ENCODE measurements at places on chromosomes 3 and 15.

DNA sequence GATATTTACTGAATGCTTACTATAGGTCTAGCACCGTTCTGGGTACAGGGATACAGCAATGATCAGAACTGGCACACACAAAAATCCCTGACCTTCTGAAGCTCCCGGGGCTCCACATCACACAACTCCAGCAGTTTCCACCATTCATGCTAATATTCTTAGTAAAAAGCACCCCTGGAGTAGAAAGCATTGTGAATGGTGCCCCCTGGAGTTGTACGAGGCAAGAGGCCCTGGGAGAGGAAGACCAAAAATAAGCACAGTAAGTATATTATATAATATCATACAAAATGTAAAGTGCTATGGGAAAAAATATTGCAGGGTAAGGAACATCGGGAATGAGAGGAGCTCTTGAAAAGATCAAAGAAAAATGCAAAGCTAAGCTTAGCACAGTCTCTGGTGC is 790 bp upstream of the SRGAP3 start:
- DNase-seq = no peak

DNA sequence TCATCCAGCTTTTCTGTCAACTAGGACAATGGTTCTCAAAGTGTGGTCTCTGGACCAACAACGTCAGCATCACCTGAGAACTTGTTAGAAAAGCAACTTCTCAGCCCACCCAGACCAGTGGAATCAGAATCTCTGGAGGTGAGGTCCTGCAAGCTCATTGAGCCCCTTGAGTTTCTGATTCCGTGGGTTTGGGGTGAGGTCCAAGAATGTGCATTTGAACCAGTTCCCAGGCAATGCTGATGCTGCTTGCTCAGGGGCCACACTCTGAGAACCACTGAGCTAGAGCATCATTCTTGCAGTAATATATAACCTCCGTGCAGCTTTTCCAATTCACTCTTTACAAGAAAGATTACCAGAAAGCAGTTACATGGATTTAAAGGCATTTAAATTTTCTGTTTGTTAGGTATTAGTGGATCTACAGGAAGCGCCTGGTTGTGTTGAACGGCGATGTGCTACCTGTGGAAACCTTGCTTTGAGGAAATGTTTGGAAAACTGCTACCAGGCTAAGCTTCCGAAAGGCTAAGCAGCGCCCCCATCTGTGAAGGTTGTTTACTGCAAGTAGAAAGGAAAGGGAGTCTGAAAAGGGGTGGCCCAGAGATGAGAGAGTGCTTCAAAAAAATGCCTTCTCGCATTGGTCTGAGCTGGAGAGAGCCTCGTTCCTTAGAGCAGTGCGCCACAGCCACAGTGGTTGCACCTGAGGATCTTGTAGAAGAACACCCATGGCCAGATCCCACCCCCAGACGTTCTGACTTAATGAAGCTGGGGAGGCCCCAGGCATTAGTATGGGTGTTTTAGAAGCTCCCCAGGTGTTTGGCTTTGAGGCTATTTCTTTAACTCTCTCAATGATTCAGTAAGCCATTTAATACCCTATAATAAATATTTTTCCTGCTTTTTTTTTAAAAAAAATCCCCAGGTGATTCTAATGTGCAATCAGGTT is 50.0 kb downstream of the RLBP1 start:
- DNase-seq = no peak

DNA sequence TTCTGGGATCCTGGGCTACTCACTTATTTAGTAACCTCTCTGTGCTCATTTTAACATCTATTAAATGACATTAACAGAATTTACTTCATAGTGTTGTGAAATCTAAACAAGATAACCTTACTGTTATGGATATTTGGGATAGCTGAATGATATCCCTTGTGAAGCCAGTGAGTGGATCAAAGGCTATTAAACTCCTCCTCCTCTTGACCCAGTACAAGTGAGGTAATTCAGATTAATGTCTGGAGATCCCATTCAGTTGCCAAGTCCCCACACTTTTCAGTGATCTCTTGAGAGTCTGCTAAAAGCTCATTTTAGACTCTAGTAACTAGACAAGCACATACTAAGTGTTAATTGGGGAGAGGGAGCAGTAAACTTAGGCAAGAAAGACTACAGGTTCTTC is 2.5 kb upstream of the ANKRD28 start:
- no peak for DNase-seq

DNA sequence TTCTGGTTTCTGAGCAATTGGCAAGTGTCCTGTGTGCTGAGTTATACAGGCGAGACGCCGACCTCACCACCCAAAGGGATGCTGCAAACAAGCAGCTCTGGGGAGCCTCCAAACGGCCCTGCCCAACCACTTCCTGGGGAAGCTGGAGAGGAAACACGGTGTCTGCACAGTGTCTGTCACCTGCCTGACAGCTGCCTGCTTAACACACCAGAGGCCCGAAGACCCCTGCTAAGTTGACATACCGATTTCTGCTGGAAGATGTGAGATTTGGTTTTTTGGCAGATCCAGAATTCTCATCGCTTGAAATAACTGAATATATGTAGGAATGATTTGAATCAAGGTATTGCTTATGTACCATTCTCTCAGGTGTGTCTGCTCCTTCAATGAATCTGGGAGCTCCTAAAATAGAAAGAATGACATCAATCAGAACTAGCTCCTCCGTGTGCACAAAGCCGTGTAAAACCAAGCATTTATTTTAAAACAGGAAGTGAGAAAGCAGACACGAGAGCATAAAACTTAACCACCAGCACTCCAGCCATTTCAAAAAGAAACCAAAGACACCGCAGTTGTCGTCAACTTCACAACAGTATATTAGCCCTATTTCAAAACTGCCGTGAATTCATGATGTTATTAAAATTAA is 27.2 kb downstream of the LRRC2 start:
- DNase-seq = peak; percentile 70

GRCh38 chr3:9322780-9323179 is 40.1 kb upstream of the THUMPD3 start:
- no peak for DNase-seq

DNA sequence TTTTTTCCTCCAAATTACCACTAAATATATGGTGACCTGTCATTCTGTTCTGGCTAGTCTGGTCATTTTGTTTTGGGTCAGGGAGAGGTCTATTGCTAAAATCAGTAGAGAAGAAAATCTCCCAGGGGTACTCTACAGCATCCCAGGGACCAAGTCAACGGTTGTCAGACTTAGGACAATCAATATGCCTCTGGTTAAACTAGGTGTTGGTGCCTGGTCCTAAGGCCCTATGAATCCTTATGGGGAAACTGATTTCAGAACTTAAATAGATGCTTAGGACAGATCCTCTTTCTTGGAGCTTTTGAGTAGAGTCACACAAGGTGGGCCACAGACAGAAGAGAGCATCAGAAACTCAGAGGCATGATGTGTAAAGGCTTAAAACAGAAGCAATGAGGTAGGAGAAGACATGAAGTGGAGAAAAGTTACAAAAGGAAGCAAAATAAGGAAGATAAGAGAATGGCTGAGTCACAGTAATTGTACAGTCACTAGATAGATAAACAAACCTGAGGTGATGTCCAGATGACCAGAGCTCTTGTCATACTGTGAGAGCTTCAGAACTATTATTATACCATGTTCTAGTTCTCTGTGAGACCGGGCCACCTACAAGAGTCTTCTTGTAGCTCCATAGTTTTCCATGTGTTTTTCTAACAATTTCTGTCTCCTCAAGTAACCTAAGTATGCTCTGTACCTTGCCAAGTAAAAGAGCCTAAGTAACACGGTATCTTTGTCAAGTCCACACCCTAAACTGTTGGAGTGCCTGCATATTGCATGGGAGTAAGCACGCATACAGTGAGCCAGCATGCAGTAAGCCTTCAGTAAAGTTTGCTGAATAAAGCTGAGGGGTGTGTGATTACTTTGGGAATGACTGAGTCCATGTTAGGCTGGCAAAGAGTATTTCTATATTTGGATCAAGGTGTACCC is 44.6 kb upstream of the LEKR1 start:
- DNase-seq = no peak

GRCh38 chr3:126956866-126957650 is 25.9 kb upstream of the PLXNA1 start:
- no peak for DNase-seq

- DNase-seq = no peak
These were observed 34.4 kb downstream of the RYK start for GRCh38 chr3:134216191-134216764.

- DNase-seq = no peak
These were observed 91.8 kb upstream of the SOX2 start for GRCh38 chr3:181619897-181620296.

- no peak for DNase-seq
These were observed 86.1 kb downstream of the TRAK1 start for GRCh38 chr3:42177068-42177800.

DNA sequence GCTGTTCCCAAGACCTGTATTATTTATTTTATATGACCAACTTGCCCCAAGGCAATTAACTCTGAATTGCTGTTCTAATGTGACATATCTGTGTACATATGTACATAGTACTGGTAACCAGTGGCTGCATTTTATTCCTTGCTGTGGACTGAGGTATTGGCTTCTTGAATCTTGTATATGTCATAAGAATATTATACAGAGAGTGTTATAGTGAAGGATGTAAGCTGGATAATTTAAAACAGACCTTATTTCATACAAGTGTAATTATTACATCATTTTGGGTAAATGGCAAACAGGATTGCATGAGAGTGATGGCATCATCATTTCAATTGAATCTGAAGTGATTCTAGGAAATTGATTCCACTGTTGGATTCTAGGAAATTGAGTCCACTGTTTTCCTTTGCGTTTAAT is 32.9 kb downstream of the B3GALNT1 start:
- DNase-seq = no peak

DNA sequence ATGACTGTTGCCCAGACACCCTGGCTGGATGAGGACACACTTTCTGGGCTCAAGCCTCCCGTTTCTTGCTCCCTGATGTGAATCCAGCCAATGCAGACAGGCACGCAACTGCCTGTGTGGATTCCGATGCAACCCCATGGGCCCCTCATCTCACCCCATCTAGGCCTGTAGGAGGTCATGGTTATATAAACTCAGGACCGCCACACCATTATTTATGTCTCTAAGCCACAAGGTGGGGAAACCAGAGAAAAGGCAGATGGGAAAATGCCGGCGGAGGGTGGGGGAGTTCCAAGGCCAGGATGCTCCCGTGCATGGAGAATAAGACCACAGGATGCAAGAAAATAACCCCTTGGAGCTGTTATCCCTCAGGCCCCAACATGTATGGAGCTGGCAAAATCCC is 2.0 kb downstream of the MESP1 start:
- no peak for DNase-seq

- DNase-seq = no peak
These were observed 96.7 kb downstream of the SV2B start for GRCh38 chr15:91196768-91197167.

DNA sequence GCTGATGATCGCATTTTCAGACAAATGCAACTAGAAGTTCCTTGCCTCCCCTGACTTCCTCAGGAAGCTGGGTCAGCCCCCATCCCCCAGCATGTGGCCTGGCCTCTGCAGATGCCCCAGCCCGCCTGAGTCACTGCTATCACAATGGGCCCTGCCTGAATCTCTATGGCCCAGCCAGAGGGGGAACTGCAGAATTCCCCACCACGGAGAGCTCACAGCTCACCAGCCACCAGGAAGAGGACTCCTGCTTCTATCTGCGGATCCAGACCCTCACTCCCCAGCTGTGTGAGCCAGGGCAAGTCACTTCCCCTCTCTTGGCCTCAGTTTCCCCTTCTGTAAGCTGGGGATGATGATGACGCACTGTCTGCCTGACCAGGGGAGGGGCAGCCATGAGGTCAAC is 6.9 kb downstream of the PLXND1 start:
- DNase-seq = no peak

DNA sequence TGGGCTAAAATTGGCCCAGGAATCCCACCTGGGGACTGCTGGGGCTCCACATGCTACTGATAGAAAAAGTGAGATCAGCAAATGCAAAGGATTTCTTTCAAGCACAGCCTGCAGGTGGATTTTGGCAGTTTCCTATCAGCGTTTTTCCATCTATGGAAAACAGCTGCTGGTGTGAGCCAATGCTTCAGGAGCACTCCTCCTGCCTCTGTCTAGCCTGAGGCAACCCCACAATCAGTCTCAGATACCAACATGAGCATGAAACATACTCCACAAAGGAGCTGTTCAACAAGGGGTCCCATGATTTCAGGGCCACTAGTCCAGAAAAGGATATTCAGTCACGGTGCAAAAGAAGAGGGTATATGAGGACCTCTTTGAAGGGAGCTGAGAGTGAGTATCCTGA is 311.5 kb upstream of the THBS1 start:
- no peak for DNase-seq
